NCI-H2171 treated with DMSO at 0.1 percent for 48 hours (cell line): ENCODE measurements at places on chromosomes 2 and 18.
A peak's percentile ranks its signal among the peaks of the same experiment; 100 is the strongest.

DNA sequence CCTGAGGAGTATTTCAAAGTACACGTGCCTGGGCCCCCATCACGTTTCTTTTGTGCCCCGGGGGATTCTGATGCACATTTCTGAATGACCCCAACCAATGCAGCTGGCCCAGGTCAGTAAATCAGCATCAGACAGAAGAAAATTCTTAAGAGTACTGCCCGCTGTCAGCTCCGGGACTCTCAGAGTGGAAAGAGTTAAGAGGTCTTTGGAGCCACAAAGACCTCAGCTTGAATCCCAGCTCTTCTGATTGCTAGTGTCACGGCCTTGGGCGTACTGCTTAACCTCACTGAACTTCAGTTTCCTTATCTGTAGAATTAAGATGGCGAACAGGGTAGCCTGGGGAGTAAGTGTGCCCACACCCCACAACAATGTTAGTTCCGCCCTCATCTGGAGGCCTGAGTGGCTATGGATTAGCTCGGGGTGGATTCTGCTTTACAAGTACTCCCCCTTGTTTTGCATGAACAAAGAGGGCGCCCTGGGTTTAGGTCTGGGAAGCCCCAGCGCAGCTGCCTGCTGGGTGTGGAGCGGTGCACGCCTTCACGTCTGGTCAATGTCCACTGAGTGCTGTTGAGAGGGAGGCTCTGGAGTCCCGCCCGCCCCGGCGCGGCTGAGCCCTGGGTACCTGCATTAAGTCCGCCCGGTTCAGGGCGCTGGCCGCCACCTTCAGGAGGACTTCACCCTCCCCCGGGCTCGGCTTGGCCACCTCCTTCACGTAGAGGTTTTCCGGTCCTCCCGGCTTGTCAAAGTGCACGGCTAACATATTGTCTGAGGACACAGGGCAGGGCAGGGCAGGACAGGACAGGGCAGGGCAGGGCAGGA is 858 bp downstream of the TP53I3 start:
- peak; percentile 73 for DNase-seq

- DNase-seq = no peak
Measured at GRCh38 chr18:76750269-76750668, 72.1 kb upstream of the ZNF236 start.

- DNase-seq = no peak
Measured at GRCh38 chr2:201267278-201268030, 7.1 kb downstream of the CASP8 start.

DNA sequence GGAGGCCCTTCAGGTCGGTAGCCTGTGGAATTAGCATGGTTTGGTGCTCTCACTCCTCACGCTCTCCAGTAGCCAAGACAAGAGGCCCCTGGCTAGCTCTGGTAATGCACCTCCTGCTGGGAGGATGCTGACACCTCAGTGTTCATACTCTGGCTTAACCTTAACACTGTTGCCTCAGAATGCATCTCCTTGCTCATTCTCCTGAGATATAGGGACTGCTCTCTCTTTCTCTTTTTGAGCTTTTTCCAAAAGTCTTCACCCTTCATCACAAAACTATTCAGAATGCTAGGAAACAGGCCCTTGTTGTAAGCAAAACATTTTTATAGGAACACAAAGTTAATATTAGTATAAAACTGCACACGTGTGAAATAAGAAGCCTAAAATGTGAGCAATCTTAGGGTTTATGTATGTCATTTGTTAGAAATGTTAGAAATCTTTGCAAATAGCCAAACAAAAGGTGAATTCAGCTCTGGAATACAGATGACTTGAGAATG is 17.3 kb upstream of the IMPA2 start:
- no peak for DNase-seq

DNA sequence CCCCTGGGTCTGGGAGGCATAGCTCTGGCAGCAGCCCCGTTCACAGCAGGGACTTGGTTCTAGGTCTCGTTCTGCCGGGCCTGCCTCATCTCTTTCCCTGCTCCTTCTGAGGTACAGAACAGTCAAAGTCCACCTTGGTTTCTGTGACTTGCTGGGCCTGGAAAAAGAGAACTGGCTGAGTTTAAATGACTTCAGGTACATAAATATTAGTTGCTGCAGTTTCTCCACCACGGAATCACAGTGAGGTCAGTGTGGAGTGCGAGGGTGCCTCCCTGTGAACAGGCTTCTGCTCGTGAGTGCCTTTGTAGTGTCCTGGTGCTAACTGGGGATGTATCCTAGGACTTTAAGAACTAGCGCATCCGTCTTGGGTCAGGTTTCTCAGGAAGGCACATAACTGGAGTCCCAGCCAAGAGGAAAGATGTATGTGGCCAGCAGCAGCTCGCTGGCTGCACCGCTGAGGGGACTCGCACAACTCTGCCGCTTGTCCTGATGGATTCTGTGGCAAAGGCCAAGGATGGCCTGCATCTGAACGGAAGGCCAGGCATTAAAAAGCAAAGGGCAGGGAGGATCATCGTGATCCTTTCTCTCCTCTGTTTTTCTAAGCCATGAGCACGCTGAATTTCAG is 188.6 kb downstream of the SH3RF3 start:
- no peak for DNase-seq

- DNase-seq = peak; percentile 75
Measured at GRCh38 chr2:215619989-215620388, 184.1 kb upstream of the FN1 start.

DNA sequence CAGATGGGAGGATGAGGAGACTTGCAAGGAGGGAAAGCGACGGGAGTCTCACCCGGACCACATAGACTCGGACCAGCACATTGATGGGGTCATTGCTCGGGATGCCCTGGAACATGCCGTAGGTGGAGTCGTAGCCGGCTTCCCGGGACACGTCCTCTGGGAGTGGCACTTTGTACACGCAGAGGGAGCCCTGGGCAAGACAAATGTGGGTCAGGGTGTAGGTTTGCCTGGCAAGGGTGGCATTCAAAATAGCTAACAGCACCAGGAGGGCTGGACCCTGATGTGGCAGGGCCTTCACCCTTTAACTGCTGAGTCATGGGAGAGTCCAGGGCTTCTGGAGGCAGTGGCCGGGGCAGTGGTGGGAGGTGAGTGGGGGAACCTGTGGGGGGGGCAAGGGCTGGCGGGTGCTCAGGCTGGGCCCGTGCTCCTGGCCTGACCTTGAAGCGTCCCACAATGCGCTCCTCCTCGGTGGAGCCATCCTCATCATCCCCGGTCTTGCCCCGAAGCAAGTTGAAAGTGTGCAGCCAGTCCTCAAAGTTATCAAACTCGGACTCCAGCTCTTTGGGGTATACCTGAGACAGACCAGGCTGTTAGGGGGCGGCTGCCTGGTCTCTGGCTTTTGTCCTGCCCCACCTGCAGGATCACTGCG is 11.1 kb downstream of the OTOF start:
- DNase-seq = no peak

DNA sequence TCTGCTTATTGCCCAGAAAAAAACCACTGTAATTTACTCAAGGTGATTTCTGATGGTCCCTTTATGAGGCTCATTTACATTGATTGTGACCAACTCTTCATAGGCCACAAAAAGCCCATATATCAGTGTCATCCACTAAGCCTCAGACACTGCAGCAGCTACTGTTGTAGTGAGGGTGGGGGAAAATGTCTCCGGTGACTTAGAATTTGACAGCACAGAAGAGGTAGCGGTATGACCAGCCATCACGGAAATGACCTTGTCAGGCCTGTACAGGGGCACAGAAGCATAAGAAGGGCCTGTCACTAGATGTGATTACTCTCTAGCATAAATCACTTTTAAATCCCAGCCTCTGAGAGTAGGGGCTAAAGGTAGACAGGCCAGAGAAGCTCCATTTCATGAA is 190.3 kb downstream of the PAX3 start:
- no peak for DNase-seq

DNA sequence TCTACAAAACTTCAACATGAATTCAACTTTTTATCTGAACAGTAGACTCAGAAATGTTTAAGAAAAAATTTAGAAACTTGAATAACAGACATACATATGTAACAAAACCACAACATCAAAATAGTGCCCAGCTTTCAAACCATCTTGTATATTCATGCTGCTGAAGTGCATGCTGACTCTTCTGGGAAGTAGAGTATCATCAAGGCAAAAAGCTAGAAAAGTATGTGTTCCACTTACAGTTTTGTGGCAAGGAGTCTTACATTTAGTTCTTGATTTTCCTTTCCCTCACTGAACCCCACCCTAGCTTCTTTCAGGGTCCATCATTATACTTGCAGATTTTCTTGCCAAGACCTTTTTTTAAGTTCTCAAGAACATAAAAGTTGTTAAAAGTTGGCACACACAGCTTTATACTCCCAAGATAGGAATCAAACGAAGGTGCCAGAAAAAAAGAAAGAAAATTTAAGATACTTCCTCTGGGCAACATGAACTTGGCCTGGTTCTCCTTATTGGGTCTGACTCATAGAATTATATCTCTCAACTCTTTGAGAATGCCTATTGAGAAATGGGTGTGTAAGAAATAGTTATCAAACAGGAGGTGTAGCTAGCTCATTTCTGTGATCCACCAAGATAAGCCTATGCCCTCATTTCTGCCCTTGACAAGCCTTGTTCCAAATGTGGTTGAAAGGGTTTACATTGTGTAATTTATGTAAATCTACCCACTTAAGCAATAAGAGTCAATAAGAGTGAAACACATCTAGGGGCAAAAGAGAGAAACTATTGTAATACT is 667.6 kb upstream of the ACVR2A start:
- DNase-seq = no peak

GRCh38 chr2:6800553-6800952 is 65.2 kb downstream of the CMPK2 start:
- no peak for DNase-seq

GRCh38 chr2:68698567-68699377 is 35.8 kb upstream of the ARHGAP25 start:
- peak; percentile 62 for DNase-seq

GRCh38 chr2:73091164-73091563 is 19.7 kb upstream of the SFXN5 start:
- no peak for DNase-seq

DNA sequence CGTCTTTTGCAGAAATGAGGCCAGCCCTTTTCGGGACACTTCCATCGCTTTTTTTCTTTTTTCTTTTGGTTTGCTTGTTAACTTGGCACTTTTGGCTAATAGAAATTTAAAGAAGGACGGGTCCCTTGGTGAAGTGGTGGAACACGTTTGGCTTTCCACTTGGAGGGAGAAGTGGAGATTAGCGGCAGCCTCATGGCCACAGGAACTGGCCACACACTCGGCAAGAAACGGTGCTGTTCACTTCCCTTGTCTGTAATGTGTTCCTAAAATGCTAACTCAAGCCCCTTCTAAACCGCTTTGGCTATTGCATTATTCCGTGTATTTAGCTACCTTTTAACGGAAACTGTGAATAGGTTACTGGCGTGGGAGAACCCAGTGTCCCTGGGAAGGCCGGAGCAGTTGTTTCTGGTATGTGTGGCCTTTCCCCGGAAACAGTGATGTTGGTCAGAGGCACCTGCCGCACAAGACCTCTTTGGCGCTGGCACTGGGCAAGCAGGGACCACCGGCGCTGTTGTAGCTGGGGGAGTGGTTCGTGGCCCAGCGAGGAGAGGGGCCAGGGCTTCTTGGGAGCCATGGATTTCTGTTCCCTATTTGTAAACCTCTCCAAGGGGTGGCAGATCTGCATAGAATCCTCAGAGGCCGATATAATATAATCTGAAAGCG is 981 bp downstream of the RAMP1 start:
- DNase-seq = no peak

DNA sequence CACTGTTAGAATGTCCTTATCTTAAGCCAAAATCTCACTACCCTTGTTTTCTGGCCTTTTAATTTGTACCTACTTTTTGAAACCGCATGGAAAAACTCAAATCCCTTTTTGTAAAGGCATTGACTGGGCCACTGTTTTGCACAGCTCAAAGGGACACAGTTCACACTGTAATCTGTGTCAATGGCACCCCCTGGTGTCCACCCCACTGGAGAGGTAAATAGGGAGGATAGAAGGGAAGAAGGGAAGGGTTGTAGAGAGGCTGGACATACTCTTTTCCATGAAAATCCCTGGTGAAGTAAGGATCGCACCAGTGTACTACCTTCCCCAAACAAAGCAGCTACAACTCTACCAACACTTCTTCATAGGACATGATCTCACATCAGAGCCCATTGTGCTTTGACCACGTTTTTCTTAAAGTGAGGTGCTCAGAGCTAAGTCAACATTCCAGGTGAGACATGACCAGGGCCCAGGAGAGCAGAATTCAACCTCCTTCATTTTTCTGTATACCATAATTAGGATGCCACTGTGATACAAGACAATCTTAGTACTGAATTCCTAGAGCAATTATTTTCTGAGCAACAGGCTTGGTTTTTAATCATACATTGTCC is 92.4 kb upstream of the RMDN2 start:
- peak; percentile 69 for DNase-seq

- DNase-seq = no peak
Measured at GRCh38 chr2:53036196-53036595, 731.4 kb upstream of the CHAC2 start.

- no peak for DNase-seq
Measured at GRCh38 chr2:41580806-41581205, 467.0 kb upstream of the PKDCC start.

DNA sequence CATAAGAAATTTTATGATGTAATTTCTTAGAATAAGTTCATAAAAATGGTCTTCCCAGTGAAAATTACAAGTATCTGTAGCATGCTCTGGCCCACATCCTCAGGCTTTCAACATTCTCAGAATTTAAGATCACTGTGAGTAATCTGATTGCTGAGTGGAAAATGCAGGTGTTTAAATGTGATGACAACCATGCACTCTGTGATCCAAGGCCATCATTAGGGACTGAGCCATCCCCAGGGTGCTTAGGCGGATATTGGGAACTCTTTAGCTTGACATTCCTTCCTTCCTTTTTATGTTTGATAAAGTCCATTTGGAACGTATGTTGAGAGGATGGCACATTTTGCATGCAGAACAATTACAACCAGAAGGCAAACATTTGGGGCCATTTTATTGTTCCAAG is 95.5 kb downstream of the ARL4C start:
- DNase-seq = no peak

GRCh38 chr2:239291475-239292350 is 109.1 kb downstream of the HDAC4 start:
- no peak for DNase-seq

- DNase-seq = no peak
Measured at GRCh38 chr2:178247250-178247649, 52.9 kb downstream of the OSBPL6 start.

GRCh38 chr18:75790796-75791195 is 363.3 kb upstream of the SMIM21 start:
- no peak for DNase-seq

- DNase-seq = no peak
Measured at GRCh38 chr18:44411976-44412375, 268.7 kb upstream of the SETBP1 start.

DNA sequence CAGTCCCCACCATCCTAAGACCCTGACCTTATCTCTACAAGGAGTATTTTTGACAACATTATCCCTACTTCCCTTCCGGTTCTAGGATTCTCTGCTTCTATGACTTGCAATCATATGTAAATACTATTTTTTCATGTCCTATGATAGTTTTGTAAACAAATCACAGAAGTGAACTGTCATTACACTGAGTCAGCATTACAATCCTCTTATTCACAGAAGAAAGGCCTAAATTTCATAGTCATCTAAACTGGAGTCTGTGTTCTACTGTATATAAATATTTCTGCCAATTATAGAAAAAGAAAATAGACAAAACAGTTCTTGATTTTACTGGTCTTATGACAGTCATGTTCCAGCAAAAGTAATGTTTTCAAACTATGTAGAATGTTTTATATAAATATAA is 265.1 kb downstream of the NCKAP5 start:
- no peak for DNase-seq
